Right lung (tissue), 10 donors: ENCODE measurements at places on chromosomes 2 and 18. TPM values are rescaled to one million over a fixed set of nuclear protein-coding genes. Genes with fewer than 3 reads are reported as not detected.

GRCh38 chr18:9008709-9009635 is 93.5 kb upstream of the NDUFV2 start:
- DNase-seq = no peak

Gene CCDC74B
- polyA plus RNA-seq = 4.7 TPM

Gene ANKRD30BL
- polyA plus RNA-seq = 0.81 TPM

GRCh38 chr2:212021947-212022346 is 516.7 kb downstream of the ERBB4 start:
- DNase-seq = no peak

Gene IFT172
- polyA plus RNA-seq = 49.4 TPM

Gene GPBAR1
- polyA plus RNA-seq = 1.2 TPM

- no peak for DNase-seq
Measured at GRCh38 chr2:200405599-200406298, 99.3 kb downstream of the SPATS2L start.

DNA sequence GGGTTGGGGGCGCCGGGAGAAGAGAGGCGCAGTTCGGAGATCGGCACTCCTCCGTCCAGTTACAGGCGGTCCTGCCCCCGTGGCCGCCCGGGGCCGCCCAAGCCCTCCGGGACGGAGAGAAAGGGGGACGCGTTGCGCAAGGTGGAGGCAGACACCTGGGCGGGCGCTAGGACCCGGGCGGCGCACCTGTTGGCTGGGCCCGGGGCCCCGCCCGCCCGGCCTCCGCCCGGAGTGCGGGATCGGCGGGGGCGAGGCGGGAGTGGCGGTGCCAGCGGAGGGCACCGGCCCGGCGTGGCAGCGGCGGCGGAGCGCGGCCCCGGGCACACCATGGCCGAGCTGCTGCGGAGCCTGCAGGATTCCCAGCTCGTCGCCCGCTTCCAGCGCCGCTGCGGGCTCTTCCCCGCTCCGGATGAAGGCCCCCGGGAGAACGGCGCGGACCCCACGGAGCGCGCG is at the start of gene SGPP2:
TSS of gene SGPP2 (plus strand) at position 268 of the 453 bp plus-strand sequence. CDS start at position 328, 60 bp downstream.
- no peak for DNase-seq

DNA sequence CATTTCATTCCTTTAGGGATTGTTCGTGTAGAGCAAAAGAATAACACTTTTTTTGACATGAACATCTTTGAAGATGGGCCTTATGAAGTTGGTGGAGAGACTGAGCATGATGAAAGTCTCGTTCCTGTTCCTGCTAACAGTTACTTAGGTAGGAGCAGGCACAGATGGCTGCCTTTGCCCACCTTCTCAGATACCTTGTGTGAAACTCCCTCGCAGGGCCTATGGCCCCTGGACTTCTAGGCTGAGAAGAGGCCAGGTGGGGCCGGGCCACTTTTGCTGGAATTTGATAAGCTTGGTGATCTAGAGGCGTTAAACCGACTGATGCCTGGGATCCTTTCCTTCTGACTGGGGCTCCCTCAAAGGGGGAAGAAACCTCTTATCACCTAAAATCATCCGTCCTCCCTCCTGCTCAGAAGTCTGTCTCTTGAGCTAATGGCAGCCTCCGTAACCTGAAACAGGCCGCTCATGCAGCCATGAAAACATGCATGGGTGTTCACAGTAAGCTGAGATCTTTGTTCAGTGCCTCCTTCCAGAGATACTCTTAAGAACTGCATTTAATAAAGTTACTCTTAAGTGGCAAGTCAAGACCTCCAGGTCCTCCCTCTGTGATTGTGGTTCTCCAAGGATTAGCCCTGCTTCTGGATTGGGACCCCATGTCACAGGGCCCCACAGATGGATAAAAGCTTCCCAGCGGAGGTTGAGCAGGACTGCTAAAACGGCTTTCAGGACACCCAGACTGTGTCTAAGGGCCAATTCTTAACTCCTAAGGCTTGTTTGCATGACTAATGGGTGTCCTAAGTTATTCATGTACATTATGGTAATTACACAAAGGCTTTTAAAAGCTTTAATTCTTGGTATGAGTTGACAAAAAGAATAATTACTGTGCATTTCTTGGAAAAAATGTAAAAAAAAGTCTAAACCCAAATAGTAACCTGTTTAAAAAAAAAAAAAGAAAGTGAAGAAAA is 43.9 kb downstream of the ITGA6 start:
- no peak for DNase-seq

- DNase-seq = no peak
Measured at GRCh38 chr2:176781570-176782217, 430.9 kb upstream of the HNRNPA3 start.

DNA sequence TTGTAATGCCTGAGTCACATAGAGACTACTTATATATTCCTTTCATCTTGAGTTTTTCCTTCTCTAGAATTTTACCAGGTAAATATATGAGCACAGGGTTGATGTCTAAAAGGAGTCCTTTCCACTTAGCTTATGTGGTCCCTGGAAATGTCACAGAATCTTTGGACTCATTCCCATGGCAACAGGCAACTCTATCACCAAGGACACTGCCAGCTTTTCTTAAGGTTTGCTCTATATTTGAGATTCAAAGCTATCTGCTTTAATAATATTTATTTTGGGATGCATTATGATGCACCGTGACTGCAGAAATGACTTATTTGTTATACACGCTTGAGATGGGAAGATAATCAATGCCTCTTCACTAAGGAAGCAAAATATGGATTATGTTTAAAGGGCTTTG is 363.0 kb downstream of the PLCL1 start:
- no peak for DNase-seq

DNA sequence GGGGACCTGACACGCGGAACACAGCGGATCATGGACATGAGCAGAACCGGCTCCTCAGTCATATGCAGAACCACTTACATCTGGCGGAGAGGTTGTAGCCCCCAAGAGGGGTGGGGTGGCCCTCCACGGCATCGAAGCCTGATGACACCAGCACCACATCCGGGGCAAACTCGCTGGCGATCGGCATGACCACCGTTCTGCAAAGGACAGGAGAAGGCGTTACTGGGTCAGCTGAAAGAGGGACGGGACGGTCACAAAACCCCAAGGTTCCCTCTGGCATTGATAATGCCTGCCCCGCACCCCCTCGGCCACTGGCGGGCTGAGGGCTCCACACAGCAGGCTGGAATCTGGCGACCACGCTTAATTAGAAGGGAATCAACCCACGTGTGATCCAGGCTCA is 220.5 kb downstream of the TWIST2 start:
- no peak for DNase-seq

GRCh38 chr2:239762655-239763269 is 262.4 kb downstream of the NDUFA10 start:
- DNase-seq = no peak

Gene RAB17
- 16.6 TPM for polyA plus RNA-seq

DNA sequence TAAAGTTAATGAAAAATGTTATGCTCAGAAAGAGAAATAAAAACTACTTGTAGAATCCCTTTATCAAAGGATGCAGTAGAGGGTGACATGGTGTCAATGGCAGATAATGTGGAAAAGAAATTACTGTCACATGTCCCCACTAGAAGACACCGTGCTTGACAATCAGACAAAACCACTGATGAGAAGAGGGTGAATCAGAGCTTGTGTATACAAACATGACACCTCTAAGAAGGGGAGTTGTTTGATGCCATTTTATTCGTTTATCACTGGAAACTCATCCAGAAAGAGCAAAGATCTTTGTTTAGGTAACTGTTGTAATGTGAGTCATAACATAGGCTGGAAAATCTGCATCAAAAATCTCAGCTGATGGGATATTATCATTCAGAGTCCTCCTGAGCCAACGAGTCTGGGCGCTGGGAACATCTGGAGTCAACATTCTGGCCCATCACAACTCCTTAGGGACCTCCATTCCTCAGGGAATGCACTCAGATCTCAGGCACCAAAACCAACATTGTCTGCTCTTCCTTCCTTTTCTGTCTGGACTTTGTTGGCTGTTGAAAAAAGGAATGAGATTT is 49.5 kb upstream of the RAB12 start:
- DNase-seq = no peak

GRCh38 chr2:142875010-142875409 is 2.5 kb upstream of the KYNU start:
- DNase-seq = no peak

Gene ASXL3
- polyA plus RNA-seq = 10.1 TPM

DNA sequence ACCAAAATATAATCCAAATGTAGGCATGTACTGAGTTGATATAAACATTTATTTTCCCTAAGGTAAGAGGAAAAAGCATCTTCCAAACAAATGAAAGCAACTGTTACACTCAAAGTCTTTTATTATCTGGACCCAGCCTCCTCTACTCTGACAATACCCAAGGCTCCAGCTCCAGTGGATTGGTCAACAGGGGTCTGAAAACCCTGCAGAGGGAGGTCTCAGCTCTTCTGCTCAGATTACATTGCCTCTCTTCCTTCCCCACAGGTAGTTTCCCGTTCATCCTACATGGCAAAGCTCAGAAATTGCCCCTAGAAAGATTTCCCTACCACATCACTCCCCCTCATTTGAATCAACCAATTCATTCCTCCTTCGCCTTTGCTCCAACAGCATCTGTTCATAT is 457.0 kb downstream of the METTL4 start:
- no peak for DNase-seq

Gene CTDSP1
- 149 TPM for polyA plus RNA-seq
